ENCODE measurements at places on chromosomes 13 and 19. TPM values are rescaled to one million over a fixed set of nuclear protein-coding genes. Genes with fewer than 3 reads are reported as not detected.
A peak's percentile ranks its signal among the peaks of the same experiment; 100 is the strongest.

Gene GRIK5
- total RNA-seq = 22.3 TPM

DNA sequence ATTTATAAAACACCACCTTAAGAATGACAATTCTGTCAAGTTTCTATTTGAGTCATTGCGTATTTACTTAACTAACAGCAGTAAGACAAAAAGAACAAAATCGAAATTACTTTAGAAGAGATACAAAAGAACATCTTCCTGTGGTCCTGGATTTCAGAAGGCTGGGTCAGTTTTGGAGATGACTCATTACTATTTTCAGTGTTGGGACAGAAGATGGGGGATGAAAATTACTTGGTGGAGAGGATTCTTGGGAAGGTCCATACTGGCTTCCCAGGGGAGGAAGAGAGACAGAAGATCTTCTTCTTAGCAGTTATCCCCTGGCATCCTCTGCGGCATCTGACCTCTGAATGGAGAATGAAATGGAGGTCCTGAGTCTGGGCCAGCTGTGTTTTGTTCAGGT lies 33.5 kb upstream of the CSNK1A1L start:
- DNase-seq = no peak

DNA sequence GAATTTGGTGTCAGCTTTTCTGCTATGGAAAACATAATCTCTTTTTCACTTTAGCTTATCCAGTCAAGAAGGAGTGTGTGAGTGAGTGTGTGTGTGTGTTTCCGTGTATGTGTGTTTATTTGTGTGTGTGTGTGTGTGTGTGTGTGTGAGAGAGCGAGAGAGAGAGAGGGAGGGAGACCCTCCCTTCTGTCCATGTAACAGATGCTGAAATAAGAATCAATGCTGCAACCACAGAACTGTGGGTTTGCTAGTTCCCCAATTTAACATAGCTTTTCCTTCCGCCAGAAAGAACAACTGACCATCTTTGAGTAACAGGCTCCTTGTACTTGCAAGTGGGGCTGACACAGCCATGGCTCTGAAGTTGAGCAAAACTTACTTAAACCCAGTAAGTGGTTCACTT lies 5.2 kb downstream of the LCP1 start:
- DNase-seq = no peak

GRCh38 chr13:80921541-80921940 lies 580.6 kb upstream of the SPRY2 start:
- DNase-seq = no peak

DNA sequence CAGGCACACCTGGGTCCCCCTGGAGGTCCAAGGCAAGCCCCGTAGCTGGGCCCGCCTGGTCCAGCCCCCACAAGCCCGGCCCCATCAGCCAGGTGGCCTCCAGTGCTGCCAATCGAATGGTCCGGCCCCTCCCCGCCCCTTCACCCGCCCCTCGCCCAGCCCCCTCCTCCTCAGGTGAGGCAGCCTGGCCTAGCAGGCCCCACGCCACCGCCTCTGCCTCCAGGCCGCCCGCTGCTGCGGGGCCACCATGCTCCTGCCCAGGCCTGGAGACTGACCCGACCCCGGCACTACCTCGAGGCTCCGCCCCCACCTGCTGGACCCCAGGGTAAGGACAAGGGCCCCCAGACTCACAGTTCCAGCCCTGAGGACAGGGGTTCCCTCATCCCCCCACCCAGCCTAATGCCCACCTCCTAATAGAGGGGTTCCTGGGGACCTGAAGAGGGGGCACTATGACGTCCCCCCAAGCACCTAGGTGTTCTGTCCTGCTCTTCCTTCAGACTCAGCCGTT lies at the start of gene HPN:
Gene HPN (plus strand): TSS at position 174 of the 508 bp plus-strand sequence. CDS start 786 bp downstream, outside the sequence.
- no peak for DNase-seq

Gene MARCHF2
- total RNA-seq = 294 TPM

DNA sequence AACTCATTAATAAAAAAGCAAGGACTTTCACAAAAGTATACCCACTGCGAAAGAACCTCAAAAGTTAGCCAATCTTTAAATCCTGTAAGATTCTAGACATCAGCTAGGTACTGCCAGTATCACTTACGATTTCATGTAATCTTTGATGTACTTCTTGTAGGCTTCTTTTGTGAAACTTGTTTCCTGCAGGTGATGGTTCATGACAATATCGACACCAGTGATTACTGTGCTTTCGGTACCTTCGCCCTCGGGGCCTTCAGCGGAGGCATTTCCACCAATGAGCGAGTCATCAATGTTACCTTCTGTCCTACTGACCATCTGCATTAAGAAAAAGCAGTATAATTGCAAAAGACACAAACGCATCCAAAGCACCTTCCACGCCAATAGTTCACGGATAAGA lies 1.1 kb downstream of the TPT1 start:
- DNase-seq = no peak

- no peak for DNase-seq
Measured at GRCh38 chr19:932648-933552, 7.1 kb downstream of the ARID3A start.

GRCh38 chr13:23956106-23956505 lies 58.8 kb upstream of the C1QTNF9B start:
- DNase-seq = no peak

- no peak for DNase-seq
Measured at GRCh38 chr13:61277586-61278276, 137.9 kb downstream of the PCDH20 start.

DNA sequence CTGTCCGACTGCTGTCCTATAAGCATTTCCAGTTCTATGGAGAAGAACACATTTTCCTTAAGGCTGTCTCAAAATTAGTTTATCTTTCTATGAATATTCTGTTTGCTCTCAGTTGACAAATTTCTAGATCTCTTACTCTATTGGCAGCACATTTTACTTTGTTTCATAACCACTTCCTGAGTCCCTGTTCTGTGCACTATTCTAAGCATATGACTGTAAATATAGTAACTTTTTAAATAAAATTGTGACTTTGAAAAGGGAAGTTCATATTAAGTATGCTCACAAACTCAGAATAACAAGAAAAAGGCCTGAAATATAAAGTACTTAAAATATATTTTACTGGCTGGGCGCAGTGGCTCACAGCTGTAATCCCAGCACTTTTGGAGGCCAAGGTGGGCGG lies 56.5 kb upstream of the HTR2A start:
- no peak for DNase-seq

- peak; percentile 76 for DNase-seq
Measured at GRCh38 chr19:14381689-14382474, 638 bp downstream of the ADGRE5 start.

GRCh38 chr19:14748601-14749000 lies 29.8 kb downstream of the ADGRE2 start:
- DNase-seq = no peak

- no peak for DNase-seq
Measured at GRCh38 chr19:55552620-55553019, 7.3 kb upstream of the SBK3 start.

Gene ZNF606
- 13.7 TPM for total RNA-seq

DNA sequence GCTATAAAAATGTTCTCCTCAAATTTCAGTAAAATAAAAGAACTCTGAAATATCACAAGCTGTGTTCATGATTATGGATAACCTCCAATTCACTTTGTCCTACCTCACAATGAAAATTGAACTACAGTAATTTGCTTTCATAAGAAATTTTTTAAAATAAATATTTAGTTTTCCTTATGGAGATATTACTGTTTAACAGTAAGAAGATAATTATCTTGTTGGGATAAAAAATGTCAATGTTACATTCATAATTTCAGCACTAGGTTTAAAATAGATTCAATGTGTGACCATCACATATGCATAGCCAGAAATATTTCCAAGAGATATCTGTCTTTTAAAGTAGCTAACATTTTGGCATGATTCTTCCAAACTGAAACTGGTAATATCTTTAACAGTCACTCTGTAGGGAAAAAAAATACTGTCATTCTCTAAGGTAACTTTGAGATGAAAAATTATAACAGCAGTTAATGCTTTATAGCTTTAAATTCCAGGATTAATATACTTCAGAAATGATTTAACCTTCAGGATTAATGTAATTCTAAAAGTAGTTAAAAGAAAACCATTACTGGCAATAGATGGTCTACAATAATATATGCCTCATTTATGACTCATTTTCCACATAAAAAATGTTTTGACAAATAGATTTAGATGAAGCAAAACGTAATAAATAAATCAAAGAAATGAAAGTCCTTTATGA lies 91.3 kb downstream of the SPRY2 start:
- no peak for DNase-seq

- no peak for DNase-seq
Measured at GRCh38 chr13:40206241-40207000, 460.0 kb downstream of the FOXO1 start.

DNA sequence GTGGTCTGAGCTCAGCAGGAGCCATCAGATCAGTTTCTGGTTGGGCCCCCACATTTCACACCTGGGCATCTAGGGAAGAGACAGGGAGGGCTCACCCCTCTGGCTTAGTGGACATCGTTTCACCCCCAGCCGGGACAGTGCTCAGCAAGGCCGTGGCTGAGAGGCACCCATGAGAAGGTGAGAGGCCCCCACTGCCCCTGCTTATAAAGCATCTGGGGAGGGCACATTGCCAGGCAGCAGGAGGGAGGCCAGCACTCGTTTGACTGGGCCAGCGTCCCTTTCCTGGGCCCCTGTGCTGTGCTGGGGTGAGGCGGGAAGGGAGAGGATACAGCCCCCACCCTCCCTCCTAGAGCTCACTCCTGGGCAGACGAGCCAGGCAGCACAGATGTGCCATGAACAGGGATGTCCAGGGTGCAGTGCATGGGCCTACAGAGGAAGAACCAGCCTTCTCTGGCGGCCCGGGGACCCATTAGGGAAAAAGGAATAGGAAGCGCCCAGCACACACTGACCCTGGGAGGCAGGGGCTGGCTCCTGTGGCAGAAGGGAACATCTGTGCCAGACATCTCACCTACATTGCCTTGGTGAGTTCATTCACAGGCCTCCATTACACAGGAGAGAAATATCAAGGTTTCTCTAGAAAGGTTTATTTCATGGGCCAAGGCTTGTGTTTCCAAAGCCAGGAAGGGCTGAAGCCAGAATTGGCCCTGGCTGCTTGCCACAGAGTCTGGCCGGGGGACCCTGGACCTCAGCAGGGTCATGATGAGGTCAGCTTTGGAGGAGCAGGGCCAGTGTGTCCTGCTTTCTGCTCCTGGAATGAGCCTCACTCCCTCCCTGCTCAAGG lies 7.7 kb downstream of the AP1M1 start:
- DNase-seq = no peak

Gene OSCAR
- total RNA-seq = 4.6 TPM

DNA sequence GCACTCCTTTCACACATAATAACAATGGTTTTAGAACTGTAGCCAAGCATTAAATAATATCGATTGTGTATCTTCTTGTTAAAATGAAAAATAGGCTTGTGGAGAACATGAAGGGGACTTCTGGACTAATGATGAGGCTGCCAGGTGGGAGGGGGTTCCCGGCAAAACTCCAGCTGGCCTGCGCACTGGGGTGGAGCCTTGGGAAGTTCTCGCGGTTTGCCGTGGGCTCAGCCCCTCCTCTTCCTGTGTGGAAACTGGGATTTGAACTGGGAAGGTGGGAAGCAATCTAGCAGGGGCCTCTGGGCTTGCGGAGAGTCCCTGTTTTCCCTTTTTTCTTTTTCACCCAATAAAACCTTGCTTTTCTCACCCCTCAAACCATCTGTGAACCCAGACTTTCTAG lies 113.7 kb upstream of the SLITRK1 start:
- DNase-seq = no peak

DNA sequence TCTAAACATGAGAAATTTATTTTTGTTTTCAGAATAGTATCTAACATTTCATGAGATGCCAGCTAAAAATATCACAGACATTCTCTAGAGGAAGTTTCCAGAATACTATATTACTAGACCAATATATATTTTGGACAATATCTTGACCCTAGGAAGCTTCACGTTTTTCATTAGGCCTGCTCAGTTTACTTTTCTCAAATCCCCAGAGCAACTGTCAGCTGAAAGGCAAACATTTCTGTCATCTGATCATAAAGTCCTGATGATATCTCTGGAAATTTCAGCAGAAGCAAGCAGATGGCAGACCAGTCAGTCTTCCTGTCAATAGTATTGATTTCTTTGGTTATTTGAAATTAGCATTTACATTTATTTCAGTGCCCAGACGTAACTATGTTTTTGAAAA lies 4.0 kb downstream of the POSTN start:
- no peak for DNase-seq

DNA sequence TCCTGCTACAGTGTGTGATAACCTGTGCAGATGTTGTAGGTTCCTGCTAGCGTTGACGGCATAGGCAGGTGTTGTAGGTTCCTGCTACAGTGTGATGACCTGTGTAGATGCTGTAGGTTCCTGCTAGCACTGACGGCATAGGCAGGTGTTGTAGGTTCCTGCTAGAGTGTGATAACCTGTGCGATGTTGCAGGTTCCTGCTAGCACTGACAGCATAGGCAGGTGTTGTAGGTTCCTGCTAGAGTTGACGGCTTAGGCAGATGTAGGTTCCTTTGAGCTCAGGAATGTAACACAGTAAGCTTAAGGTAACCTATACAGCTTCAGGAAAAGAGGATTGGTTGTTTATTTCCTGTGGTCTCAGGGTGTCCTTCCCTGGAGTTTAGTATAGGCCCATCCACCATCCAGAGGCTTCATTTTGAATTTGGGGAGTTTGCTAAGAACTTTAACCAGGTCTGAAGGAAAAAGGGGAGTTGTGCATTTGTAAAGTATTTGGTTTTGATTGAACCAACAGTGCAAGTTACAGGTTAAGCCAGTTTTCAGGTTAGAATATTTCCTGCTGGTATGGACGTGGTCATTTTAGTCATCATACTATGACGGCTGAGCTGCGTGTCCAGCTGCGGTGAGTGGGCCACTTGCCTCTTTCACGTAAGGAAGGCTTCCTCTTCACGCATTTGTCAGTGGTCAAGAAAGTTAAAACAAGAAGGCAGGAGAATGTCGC lies 53.8 kb downstream of the ATP11A start:
- DNase-seq = no peak

DNA sequence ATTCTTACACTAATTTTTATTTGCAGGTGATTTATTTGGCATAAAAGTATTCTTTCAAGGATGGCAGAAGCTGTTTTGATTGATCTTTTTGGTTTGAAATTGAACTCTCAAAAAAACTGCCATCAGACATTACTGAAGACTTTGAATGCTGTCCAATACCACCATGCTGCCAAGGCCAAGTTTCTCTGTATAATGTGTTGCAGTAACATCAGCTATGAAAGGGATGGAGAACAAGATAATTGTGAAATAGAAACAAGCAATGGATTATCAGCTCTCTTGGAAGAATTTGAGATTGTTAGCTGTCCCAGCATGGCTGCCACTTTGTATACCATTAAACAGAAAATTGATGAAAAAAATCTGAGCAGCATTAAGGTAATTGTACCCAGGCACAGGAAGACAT lies 1.2 kb downstream of the LACC1 start:
- no peak for DNase-seq

Gene TNFSF9
- 1.8 TPM for total RNA-seq

All from thoracic aorta (tissue), 2 donors.